ENCODE measurements at places on chromosomes 1 and 21.

GRCh38 chr1:145711213-145711651 lies 4.1 kb upstream of the PDZK1 start:
- DNase-seq = no peak

DNA sequence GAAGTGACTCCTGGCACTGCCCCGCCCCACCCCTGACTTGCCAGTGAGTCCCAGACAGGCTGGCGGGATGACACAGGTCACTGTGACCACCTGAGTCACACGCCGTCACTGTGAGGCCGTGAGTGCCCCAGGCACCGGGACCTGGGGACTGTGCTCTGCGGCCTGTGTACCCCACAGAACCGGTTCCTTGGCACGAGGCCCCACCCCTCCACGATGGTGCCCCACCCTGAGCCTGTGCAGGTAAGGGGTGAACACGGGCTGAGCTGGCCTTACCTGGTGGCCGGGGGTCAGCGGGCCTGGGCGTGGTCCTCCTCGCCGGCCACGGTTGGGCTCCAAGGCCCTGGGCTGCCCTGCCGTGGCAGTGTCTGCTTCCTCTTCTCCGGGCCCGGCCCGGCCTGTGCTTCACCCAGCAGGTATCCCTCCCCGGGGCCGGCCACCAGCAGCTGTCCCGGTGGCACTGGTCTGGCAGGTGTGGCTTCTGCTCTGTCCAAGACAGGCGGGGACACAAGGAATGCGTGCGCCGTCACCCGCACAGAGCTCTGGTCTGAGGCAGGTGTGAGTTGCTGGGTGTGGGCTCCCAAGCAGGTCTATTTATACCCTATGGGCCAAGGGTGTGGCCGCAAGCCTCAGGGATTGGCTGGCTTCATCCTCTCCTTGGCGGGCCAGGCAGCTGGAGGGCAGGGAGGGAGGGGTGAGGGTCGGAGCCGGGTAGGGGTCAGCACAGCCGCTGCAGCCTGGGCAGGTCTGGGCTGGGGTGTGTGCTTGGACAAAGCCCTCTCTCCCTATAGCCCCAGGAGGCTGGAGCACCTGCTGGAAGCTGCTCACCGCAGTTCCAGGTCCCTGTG lies at the start of gene RNF223:
TSS of gene RNF223 (minus strand) at position 564 of the 845 bp plus-strand sequence. CDS start 1,740 bp downstream, outside the sequence.
- DNase-seq = no peak

GRCh38 chr1:53069663-53070327 lies 7.8 kb downstream of the PODN start:
- no peak for DNase-seq

DNA sequence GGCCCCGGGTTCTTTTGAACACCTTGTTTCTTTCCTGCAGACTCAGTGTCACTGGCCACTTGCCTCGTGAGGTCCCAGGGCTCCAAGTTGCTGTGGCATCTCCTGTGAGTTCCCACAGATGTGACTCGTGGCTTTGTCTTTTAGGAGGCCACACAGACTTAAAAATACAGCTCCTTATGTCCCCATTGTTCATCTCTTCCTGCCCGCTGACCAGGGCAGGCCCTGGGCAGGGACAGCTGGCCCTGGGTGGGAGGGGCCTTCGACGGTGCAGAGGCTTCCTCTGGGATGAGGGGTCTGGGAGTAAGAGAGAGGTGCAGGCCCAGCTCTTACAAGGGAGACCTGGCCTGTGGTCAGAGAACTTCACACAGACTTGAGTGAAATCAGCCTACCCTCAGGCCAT lies 15.6 kb downstream of the LDLRAP1 start:
- DNase-seq = no peak

DNA sequence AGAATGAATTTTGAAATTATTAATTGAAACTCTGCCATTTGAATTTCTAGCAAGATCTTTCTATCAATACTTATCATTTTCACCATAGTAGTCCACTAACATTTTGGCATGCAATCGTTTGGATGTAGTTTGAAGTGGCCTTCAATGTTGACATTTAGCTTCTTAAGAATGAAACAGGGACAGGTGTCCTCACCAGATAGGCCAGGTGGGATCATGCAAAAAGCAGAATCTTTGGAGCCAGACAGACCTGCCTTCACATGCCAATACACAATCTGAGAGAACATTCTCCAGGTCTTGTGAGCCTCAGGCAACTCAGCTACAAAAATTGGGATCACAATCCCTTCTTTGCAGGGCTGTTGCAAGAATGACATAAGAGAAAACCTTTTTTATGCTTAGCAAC lies 18.3 kb upstream of the HSPA13 start:
- DNase-seq = no peak

DNA sequence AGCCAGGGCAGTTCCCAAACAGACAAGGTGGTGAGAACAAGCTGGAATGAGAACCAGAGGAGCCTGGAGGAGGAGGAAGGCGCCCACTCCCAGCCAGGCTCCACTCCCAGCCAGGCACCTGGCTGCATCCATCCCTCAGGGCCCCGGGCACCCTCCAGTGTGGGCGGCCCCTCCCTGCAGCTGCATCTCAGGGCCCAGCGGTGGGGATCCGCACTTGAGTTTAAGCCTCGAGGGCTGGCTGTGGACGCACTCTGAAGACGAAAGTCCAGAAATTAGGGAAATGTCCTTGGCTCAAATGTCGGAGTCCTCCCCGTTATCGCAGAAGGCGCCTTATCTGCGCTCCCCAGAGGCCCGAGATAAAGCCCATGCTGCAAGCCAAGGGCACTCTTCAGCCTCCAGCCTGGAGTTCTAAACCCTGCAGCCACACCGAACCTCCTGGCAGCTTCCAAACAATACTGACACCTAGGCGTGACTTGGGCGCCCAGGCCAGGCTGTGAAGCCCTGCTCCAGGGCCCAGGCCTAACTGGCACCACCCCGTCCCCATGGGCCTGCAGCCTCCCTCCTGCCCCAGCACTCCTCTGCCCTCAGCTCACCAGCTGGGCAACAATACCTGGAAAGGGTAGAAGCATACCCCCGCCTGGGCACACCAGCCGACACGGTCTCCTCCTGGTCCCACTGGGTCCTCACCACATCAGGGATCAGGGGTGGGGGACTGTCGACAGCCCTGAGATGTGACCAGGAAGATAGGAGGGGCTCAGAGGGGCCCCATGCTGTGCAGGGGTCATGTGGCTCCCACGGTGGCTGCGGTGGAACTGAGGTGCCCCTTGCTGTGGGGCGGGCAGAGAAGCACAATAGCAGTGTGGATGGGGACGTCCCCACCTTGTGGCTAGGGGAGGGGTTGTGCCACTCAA lies 184.8 kb upstream of the VAMP3 start:
- DNase-seq = no peak

- no peak for DNase-seq
These were observed 262.8 kb downstream of the RWDD3 start for GRCh38 chr1:95496773-95497172.

DNA sequence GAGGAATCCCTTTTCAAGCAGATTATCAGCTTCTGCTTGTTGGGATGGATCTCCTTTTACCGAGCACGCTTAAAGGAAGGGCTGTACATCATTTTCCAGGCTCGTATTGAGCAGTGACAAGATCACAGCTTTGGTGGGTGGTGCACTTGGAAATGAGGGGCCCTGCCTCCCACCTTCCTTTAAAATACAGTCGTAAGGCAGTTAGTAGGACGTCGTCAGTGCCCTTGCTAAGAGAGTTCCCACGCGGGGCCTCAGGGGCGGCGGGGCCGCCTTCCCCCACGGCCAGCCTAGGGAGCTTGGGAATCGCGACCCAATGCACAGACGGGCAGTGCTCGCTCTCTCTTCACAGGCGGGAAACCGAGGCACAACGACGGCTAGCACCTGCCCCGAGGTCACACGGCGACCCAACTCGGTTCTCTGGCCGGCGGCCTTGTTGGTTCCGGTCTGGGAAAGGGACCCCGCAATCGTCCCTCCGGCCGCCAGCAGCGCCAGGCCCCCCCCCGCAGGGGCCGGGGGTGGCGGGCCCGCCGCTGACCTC lies 58.6 kb downstream of the H3-3A start:
- no peak for DNase-seq

- no peak for DNase-seq
These were observed 5.0 kb upstream of the RNF2 start for GRCh38 chr1:185040408-185040735.

DNA sequence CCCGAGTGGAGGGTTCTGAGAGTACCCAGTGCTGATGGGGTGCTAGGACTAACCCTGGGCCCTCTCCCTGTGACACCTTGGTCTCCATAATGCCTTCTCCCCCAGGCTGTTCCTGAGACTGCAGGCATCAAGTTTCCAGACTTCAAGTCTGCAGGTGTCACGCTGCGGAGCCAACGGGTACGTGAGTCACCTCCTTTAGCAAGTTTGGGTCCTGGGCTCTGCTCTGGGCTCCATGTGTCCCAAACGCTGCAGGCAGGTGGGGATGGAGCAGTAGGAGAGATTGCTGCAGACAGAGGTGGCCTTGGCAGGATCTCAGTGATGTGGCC lies 6.0 kb downstream of the DMAP1 start:
- DNase-seq = no peak

DNA sequence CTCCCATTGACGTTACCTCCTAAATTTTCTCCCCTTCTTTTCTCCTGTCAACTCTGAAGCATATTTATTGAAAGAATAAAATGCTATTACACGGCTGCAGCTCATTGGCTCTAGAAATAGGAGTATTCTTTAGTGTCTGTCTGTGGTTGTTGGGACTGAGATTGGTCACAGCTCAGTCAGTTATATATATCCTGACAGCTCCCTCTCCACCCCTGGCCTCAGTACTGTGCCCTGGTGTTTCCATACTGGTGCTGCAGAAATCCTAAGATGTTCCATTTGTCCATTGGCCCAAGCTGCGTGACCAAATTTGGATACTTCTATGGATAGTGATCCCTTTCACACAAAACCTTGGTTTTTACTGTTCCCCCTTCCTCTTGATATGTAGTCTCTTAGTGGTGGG lies 67.3 kb downstream of the RALGPS2 start:
- no peak for DNase-seq

- peak; percentile 11 for DNase-seq
These were observed 343.4 kb downstream of the PLPP3 start for GRCh38 chr1:56235909-56236510.

- peak; percentile 57 for DNase-seq
These were observed 9.5 kb downstream of the DPT start for GRCh38 chr1:168719306-168720111.

- no peak for DNase-seq
These were observed 28.2 kb downstream of the CITED4 start for GRCh38 chr1:40833979-40834378.

DNA sequence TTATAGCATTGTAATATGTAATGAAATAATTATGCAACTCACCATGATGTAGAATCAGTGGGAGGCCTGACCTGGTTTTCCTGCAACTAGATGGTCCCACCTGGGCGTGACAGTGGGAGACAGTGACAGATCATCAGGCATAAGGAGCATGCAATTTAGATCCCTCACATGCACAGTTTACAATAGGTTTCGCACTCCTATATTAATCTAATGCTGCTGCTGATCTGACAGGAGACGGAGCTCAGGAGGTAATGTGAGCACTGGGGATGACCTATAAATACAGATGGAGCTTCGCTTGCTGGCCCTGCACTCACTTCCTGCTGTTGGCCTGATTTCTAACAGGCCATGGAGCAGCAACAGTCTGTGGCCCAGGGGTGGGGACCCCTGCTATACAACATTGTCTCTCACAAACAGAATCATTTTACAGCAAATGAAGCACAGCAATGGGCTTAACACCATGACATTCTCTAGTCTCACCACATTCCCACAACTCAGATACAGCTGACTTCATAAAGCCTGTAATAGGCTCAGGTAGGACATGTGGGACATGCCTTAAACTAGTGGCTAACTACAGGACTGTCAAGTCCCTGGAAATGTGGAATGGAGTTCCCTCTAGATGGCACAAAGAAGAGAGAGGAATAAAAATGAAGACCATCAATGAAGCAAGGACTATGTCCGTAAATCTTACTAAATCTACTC lies 40.7 kb upstream of the SLC5A9 start:
- no peak for DNase-seq

DNA sequence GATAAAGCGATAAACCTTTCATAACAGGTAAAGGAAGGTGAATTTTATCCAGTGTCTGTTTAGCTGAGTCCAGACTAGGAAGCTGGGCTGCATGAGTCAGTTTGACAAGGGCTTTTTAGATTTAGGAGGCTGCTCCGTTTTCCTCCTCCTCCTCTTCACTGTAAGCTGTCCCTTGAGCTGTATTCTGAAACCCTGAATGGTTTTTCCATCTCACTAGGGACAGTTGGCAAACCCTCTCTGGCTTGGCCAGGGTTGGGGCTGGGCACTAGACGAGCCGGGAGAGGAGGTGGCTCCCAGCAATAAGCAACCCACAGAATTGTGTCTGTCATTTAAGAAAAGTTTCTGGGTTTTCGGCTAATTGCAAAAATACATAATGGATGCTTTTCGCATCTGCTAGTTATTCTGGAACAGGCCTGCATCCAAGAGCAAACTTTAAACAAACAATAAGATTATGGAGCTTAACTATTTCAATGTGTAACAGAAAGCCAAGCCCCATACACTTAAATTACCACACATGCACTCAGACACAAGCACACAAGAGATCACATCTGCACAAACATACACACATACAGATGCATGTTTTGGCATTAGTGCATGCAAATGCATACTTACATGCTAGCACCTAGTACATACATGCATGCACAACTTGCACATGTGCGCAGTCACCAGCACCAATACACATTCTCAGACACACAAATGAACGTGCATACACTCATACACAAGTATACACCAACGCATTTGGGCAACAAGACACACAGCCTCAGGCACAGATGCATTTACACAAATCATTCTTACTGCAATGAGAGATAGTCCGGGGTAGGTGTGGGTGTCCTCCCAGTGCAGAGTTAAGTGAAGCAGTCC lies 27.8 kb upstream of the FOXE3 start:
- DNase-seq = no peak

DNA sequence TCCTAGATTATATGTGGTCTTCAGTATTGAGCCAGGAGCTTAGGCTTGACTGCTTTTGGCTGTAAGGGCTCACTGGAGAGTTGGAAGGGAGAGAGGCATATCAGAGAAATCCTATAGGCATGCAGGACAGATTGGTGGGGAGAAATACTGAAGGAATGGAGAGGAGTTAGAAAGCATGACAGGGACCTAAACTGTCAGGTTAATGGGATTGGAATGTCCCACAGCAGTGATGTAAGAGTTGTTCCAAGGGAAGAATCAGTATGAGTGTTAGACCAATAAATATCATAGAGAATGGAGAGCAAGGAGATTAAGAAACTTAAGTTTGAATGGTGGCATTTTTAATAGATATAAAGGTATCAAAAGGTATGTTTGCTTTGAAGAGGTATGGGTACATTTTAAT lies 39.7 kb downstream of the SLC35A3 start:
- peak; percentile 25 for DNase-seq

- DNase-seq = no peak
These were observed 105.4 kb upstream of the WARS2 start for GRCh38 chr1:119245881-119246280.

DNA sequence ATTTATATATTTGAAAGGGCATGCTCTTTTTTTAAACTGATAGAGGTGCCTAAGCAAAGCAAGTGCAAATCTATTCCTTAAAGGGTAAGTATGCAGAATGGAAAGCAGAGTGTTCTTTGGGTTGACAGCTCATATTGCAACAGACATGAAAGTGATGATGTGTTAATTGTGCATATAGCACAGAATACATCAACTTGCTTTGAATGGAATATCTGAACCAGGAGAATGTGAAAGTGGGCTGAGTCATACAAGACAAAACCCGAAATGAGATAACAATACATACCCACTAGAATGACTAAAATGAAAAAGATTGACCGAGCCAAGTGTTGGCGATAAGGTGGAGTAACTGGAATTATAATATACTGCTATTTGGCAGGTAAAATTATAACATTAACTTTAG lies 4.3 kb downstream of the CR1 start:
- no peak for DNase-seq

- no peak for DNase-seq
These were observed 40.0 kb downstream of the COQ8A start for GRCh38 chr1:226980122-226980560.

GRCh38 chr21:33441489-33442477 lies 38.0 kb downstream of the TMEM50B start:
- DNase-seq = peak; percentile 57

- DNase-seq = peak; percentile 23
These were observed 39.8 kb upstream of the ZC3H12A start for GRCh38 chr1:37434292-37435225.
